Activated CD4-positive, alpha-beta T cell treated with anti-CD3 and anti-CD28 coated beads, Interleukin-2, amount 50 U/mL, for 48 hours (primary cell): ENCODE measurements at places on chromosomes 16 and 17.

DNA sequence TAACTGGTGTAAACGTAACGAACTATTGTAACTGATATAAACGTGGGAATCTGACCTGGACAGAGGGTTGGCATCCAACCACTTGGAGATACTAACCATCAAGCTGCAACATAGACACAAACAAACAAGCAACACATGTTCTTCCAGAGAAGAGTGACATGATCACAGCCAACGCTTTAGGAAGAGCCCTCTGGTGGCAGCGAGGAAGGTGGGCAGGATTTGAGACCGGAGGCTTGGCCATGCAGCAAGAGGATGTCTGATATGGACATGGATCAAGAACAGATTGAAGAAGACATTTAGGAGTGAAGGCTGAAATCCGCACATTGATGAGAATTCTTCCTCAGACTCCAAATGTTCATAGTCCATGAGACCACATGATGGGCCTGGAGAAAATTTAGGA lies 40.3 kb upstream of the TNRC6A start:
- no peak for DNase-seq

GRCh38 chr16:51971184-51971583 lies 575.8 kb downstream of the TOX3 start:
- DNase-seq: no peak

DNA sequence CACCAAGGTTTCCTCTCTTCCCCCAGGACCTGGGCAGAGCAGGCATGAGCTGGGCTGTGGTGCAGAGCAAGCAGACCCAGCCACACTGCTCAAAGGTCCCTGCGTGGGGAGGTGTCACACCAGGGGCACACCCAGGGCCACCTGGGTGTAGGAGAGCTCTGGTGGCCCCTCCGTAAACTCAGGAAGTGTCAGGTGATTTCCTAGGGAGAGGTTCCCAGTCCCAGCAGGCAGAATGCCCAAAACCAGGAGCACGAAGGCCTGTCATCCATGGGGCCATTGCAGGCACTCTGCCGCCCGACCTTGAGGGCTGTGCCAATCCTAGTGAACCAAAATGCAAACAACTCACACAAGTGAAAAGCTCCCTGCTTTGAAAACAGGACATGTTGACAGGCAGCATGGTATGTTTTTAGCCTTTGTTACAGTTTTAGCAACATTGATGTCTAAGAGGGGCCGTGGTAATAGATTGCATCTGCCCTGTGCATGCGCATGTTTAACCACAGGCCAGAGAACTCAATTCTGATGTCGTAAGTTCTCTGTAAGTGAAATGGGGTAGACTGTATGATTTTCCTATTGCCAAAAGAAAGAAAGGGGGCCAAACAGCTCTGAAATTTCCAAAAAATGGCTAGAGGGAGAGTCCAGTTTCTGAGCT lies 21.3 kb downstream of the CIBAR2 start:
- no peak for DNase-seq

GRCh38 chr17:43427362-43428043 lies 28.7 kb downstream of the ARL4D start:
- no peak for DNase-seq

DNA sequence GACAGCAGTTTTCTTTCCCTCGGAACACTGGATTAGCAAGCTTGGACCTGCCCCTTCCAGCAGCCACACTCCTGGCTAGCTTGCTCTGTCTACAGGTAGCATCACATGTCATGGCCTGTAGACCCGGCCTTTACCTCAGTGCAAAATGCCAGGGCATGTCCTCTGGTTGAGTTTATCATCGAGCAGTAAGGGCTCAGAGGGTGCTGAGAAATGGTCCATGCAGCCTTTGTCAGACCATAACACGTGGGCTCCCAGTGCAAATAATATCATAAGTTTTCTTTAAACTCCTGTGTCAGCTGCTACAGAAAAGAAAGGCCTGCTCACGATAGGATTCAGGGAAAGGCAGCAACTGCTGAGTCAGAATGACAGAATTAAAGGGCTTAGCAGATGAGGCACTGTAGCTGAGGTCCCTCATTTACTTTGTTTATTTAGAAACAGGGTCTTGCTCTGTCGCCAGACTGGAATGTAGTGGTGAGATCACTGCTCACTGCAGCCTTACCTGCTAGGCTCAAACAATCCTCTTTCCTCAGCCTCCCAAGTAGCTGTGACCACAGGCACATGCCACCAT lies 8.0 kb upstream of the GNA13 start:
- no peak for DNase-seq

GRCh38 chr16:35516971-35517370 lies 2057.6 kb downstream of the TP53TG3F start:
- no peak for DNase-seq

DNA sequence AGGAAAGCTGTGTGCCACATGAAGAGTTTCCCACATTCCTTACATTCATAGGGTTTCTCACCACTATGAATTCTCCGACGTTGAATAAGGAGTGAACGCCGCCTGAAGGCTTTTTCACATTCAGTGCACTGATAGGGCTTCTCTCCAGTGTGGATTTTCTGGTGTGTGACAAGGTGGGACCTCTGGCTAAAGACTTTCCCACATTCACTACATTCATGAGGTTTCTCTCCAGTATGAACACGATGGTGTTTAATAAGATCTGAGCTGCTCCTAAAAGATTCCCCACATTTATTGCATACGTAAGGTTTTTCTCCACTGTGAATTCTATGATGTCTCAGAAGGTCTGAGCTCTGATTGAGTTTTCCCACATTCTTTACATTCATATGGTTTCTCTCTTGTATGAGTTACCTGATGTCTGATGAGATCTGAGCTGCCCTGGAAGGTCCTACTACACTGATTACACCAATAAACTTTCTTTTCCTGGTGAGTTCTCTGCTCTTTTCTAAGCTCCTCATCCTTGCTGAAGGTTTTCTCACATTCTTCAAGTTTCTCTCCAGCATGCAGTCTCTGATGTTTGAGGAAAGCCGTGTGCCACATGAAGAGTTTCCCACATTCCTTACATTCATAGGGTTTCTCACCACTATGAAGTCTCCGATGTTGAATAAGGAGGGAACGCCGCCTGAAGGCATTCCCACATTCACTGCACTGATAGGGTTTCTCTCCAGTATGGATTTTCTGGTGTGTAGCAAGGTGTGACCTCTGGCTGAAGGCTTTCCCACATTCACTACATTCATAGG lies 10.0 kb downstream of the ZNF594 start:
- no peak for DNase-seq

DNA sequence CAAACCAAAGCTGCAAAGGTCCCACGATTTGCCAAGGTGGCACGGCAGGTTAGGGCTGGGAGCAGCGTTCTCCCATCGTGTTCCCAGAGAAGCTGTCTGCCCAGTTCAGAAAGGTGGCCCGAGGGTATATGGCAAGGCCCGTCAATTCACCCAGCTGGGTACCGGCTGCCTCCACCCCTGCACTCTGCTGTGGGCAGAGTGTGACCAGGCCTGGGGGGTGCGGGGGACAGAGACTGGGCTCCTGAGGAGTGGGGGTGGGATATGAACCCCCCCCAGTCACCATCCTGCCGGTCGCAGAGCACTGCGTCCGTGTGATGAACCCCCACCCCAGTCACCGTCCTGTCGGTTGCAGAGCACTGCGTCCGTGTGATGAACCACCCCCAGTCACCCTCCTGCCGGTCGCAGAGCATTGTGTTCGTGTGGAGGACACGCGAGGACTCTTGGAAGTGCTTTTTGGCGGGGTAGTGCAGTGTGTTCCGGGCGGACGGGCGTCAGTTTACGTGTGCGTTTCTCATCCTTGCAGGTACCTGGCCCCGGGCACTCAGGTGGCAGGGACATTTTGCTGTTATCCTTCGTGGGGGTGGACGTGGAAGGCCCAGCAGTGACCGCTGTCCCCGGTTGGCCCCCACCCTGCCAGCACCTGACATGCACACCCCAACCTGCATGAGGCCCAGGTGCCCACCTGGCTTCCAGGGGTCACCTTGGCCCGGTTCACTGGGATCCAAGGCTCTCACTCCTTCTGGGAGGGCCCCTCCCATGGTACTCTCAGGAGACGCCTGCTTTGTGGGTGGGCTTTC lies 2.7 kb upstream of the FASN start:
- DNase-seq: no peak

DNA sequence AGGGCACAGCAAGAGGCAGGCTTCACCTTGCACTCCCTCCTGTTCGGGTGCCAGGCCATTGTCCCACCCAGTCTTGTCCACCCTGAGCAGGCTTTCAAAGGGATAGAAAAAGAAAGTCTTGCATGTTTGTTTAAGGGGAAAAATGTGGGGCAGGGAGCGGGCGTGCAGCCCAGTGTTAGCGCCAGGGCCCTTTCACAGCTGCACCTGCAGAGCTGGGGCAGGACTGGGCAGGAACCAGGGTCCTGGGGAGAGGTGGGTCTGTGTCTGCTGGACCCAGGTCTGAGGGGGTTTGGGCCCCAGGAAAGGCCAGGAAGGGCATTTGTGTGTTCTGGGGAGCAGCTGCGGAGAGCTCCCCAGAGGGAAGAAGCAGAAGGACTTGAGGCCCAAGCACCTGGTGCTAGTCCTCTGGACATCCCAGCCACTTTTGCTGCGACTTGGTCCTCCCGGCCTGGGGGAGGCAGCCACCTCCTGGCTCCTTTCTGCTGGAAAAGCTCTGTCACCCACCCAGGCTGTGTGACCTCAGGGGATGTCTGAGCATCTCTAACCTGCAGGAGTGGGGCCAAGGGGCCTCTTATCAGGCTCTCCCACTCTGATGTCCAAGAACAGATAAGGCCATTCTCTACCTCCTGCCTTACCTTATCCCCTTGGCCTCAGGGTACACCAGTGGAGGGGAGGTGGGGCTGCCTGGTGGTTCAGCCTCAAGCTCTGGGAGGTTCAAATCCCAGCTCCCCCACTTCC lies 44.7 kb downstream of the PSME3IP1 start:
- no peak for DNase-seq

DNA sequence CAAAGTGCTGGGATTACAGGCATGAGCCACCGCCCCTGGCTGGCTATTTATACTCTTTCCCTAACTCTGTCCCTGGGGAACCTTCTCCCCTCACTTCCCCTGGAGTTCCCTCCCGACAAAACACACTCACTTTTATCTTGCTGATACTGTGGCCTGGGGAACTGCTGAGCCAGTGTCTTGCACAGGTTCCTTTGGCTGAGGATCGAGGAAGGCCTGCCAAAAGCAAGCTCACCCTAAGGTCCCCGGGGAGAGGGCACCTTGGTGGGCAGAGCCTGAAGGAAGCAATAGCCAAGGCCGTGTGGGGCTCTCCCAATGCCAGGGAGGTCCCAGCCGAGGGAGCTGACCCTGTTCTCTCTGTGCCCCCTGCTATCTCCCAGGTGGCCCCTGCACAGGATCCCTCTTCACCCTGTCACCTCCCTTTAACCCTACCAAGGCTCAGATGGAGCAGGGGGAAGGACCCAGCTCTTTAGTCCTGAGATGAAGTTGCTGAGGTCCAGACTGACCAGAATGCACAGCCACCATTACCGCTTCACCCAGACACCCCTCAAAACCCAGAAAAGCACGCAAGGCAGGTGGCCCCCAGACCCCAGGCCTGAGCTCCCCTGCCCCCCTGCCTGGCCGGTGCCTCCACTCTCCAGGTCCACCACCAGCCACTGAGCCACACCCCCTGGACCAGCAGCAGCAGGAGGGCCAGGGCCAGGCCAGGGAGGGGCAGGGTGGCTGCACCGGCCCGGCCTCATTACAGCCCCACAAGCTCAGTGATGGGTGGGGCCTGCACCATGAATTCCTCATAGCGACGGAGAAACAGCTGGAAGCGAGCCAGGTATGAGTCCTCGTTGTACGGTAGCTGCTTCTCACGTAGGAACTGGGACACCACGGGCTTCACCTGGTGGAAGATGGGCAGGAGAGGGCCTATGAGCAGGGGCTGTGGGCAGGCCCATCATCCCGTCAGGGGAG lies 5.1 kb upstream of the FDXR start:
- DNase-seq: no peak

DNA sequence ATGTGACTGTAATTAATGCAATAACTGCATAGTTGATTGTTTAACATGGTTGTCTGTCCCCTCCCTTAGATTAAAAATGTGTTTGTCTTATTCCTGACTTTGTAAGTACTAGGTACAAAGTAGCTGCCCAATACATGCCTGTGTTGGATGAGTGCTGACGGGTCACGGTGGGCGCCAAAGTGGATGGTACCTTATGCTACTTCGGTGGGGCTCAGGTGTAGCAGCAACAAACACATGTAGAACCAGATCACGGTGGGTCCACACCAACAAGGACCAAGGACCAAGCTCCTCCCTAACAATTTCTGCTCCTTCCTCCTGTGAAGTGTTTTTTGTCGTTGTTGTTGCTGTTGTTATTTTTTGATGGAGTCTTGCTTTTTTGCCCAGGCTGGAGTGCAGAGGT lies 46.4 kb upstream of the ZFHX3 start:
- no peak for DNase-seq

DNA sequence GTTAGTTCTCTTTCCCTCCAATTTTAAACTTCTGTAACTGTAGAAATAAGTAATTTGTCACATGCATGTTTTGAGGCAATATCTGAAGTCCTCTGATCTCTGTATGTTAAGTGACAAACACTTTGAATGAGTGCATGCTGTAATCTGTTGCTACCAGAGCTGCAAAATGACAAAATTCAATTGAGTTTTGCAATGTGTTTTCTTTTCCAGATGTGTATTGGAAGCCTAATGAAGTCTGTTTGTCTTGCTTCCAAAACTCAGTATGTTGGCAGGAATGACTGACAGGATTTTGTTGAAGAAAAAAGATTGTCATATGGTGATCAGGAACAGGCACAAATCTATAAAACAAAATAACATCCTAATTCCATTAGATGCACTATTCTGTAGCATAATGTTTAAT lies 561.6 kb upstream of the CDH8 start:
- DNase-seq: no peak

DNA sequence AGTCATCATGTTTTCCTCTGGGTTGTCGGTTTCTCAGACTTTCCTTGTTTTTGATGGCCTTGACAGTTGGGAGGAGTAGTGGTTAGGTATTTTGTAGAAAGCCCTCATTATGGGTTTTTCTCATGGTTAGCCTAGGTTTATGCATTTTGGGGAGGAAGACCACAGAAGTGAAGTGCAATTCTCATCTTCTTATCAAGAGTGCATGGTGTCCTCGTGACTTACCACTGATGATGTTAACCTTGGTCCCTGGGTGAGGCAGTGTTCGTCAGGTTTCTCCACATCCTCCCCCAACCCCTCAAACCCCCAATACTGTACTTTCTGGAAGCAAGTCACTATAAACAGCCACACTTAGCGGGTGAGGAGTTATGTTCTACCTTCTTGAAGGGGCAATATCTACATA lies 42.3 kb downstream of the BPTF start:
- DNase-seq: no peak

DNA sequence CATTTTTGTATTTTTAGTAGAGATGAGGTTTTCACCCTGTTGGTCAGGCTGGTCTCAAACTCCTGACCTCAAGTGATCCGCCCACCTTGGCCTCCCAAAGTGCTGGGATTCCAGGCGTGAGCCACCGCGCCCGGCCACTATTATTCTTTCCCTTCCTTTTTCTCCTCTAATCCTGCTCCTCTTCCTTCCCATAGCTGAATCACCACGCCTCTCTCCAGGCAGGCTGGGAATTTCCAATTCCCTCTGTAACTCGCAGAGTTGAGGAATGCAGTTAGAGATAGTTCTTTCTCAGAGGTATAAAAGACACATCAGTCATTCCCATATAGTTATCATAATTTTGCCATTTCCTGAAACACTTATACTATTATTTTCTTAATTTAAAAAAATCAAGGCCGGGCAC lies 11.2 kb downstream of the METTL16 start:
- no peak for DNase-seq

- peak; percentile 48 for DNase-seq
These were observed 192.4 kb downstream of the SEC14L1 start for GRCh38 chr17:77332981-77333685.
